ENCODE measurements at places on chromosomes 12 and 14.
A peak's percentile ranks its signal among the peaks of the same experiment; 100 is the strongest.

DNA sequence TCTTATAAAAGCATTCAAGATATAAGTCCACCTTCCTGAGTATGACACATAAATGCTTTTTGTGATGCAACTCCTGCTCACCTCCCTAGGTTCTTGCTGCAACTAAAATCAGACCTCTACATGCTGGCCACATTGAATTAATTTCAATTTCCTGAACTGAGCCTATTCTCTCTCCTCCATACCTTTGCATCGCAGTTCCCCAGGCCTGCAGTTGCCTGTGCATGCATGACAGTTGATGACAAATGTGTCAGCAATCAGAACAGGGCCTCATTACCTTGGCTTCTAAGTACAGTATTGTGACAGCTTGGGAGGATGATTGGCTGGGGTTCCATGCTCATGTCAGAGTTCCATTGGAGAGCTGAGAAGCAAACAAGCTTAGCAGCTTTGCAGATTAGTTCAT is 3.9 kb upstream of the TM7SF3 start:
- no peaks in the 10 kb centered on the region for H3K27me3 ChIP-seq
- no peak overlapping the region for H3K4me3 ChIP-seq
- H3K4me1 ChIP-seq: peaks cover 15% of the 10 kb centered on the region
- H3K27ac ChIP-seq: no peak overlapping the region

GRCh38 chr12:39490500-39491282 is 47.8 kb upstream of the KIF21A start:
- no peak overlapping the region for H3K27ac ChIP-seq
- no peak for ATAC-seq
- H3K36me3 ChIP-seq: no peaks in the 10 kb centered on the region
- no peaks in the 10 kb centered on the region for H3K27me3 ChIP-seq
- H3K4me1 ChIP-seq: no peaks in the 10 kb centered on the region
- no peak overlapping the region for H3K4me3 ChIP-seq

- H3K4me1 ChIP-seq: peaks cover 3% of the 10 kb centered on the region
- H3K27me3 ChIP-seq: peaks cover 19% of the 10 kb centered on the region
- no peak overlapping the region for H3K4me3 ChIP-seq
- no peak overlapping the region for H3K27ac ChIP-seq
- no peak for ATAC-seq
Observed at GRCh38 chr12:117202033-117202432, 11.8 kb upstream of the FBXO21 start.

DNA sequence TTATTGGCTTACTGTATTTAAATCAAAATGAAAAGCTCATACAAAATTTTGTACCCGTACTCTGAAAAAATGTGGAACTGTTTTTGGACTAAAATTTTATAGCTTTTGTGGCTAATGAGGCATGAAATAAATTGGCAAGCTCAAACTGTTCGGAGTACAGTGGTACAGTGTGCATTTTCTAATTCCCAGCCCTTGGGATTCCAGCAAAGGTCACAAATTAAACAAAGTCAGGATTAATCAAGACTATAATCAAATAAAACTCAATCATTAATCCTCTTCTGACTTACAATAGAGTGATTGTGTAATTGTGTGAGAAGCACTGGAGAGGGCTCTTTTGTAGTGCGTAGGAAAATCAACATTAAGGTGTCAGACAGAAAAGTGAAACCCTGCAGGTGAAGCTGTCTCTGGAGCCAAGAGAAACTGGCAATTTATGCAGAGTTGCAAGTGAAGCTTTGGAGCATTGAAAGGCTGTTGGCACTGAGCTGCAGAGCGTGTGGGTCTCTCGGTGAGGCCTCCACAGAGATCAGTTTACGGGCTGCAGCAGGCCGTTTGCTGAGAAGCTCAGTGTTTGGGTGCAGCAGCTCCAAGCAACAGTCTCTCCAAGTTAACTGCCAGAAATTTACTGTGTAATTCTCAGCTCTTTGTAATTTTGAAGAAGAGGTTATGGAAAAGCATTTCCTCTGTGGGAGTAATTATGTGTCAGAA is 275.9 kb downstream of the FBXL14 start:
- H3K4me1 ChIP-seq: peaks cover 4% of the 10 kb centered on the region
- H3K4me3 ChIP-seq: no peak overlapping the region
- ATAC-seq: no peak
- peaks cover 24% of the 10 kb centered on the region for H3K36me3 ChIP-seq
- H3K27ac ChIP-seq: no peak overlapping the region

DNA sequence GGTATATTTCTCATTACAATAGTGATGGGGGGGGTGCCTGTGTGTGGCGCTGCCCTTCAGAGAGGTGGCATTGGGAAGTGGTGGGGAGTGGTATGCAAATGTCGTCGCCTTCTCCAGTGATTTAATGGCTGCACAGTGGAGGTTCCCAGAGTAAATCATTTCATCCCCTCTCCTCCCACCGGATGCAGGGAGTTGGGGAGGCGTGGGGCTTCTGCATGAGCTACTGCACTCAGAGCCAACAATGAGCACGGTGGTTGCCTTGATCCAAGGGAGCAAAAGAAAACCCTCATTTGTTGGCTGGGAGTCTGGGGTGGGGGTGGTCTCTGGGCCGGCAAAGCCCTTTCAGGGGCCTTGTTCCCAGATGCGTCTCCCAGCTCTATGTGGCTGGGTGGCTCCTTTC is 124.3 kb downstream of the AACS start:
- H3K4me1 ChIP-seq: no peaks in the 10 kb centered on the region
- H3K4me3 ChIP-seq: no peak overlapping the region
- H3K27ac ChIP-seq: no peak overlapping the region
- H3K27me3 ChIP-seq: peaks cover 61% of the 10 kb centered on the region

DNA sequence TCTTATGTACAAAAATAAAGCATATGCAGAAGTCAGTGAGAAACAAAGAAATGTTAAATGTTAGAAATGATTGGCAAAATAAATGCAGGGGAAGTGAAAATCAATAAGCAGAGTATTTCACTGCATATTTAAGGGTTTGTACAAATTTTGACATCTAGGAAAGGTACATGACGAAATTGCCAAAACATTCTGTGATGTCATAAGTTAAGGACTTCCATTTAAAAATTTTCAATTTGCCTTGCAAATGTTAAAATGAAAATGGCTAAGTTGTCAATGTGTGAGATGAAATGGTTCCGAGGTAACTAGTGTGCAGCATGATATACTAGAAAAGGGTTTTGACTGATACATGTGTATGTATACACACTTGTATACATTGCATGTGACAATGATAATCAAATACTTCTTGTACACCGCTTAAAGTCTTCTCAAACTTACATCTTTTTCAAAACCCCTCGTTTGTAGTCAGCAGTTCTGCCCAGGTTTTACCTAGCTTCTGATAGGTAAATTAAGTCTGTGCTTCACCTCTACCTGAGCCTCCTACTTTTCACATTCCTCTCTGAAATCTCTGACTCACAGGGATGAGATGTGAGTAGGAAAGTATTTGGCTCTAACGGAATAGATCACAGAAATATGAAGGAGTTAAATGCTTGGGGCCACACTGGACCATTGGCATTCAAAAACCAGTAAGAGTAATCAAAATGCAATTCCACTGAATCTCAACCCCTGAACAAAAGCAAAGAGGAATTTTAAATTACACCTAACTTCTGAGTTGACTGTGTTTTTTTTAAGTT is 442.4 kb upstream of the FOXG1 start:
- H3K27me3 ChIP-seq: no peaks in the 10 kb centered on the region
- H3K4me1 ChIP-seq: no peaks in the 10 kb centered on the region
- H3K36me3 ChIP-seq: no peaks in the 10 kb centered on the region
- no peak overlapping the region for H3K27ac ChIP-seq
- no peak overlapping the region for H3K4me3 ChIP-seq
- ATAC-seq: no peak

- no peak overlapping the region for H3K4me3 ChIP-seq
- H3K4me1 ChIP-seq: no peaks in the 10 kb centered on the region
- no peaks in the 10 kb centered on the region for H3K36me3 ChIP-seq
- H3K27ac ChIP-seq: no peak overlapping the region
- ATAC-seq: no peak
Observed at GRCh38 chr12:124140944-124141486, 153.9 kb upstream of the RFLNA start.

GRCh38 chr12:118589162-118589561 is 212.8 kb downstream of the SUDS3 start:
- no peak overlapping the region for H3K27ac ChIP-seq
- H3K36me3 ChIP-seq: no peaks in the 10 kb centered on the region
- ATAC-seq: no peak
- no peaks in the 10 kb centered on the region for H3K4me1 ChIP-seq
- no peak overlapping the region for H3K4me3 ChIP-seq

- H3K4me1 ChIP-seq: no peaks in the 10 kb centered on the region
- H3K4me3 ChIP-seq: no peak within 1 kb of the TSS
- no peak within 1 kb of the TSS for H3K27ac ChIP-seq
- no peak for ATAC-seq
- H3K36me3 ChIP-seq: no peaks in the 10 kb centered on the region
Observed at GRCh38 chr12:101209319-101210302, at the start of gene SLC5A8. Gene SLC5A8, minus strand, starts transcription at chr12:101210238. Its CDS starts 390 bp downstream, at chr12:101209848.

GRCh38 chr14:104975481-104976197 is 2.5 kb downstream of the AHNAK2 start:
- no peak overlapping the region for H3K27ac ChIP-seq
- H3K4me3 ChIP-seq: peak overlapping the region; percentile 21
- peak; percentile 4 for ATAC-seq
- no peaks in the 10 kb centered on the region for H3K36me3 ChIP-seq

DNA sequence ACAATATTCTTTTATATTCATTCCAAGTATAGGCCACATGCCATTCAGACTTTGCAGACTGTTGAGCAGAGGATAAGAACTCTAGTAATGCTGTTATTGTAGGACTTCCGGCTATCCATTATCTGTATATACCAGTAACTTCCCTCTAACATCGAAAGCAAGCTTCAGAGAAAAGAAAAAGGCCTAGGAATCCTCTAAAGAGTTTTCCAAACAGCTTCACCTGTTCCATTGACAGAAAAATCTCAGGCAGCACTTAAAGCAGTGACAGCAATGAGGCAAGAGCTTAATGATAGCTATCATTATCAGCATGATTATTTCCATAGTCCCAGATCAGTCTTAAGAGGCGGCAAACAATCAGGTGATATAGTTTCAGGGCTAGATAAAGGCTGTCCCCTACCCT is 1.8 kb downstream of the CPNE8 start:
- H3K27ac ChIP-seq: peak overlapping the region; percentile 90
- H3K4me1 ChIP-seq: peaks cover 3% of the 10 kb centered on the region
- ATAC-seq: no peak
- peak overlapping the region; percentile 88 for H3K4me3 ChIP-seq

GRCh38 chr12:26471560-26471959 is 276.2 kb downstream of the SSPN start:
- H3K27ac ChIP-seq: no peak overlapping the region
- no peaks in the 10 kb centered on the region for H3K4me1 ChIP-seq
- H3K27me3 ChIP-seq: no peaks in the 10 kb centered on the region

DNA sequence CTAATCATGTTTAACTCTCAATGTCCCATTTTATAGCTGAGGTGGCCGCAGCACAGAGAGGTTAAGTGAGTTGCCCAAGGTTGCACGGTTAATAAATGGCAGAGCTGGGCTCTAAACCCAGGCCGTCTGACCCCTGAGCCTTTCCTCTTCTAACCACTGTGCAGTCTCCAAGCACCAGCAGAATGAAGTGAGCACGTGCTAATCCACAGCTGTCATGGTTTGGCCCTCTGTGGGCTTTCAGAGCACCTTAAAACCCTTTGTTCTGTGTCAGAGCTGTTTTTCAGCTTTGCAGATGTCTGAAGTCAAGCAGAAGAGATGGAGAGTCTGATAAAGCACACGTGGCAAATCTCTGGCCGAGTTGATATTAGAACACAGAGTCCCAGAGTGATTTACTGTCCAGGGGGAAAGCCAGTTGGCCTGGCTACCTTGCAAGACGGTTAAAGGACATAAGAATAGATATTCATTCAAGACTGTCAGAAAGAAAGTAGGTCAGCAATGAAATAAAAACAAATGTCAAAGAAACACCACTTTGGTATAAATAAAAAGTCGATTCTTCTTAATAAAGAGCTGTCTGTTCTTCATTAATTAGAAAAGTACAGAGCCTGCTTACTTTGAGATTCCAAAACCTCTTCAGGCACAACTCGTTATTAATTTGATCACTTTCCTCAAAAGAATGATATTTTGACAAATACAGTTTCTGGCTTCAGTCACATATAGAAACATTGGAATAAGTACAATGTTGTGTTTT is 107.3 kb downstream of the CRADD start:
- peak overlapping the region; percentile 94 for H3K27ac ChIP-seq
- H3K4me3 ChIP-seq: peak overlapping the region; percentile 73
- peak; percentile 39 for ATAC-seq
- peaks cover 67% of the 10 kb centered on the region for H3K36me3 ChIP-seq
- peaks cover 40% of the 10 kb centered on the region for H3K4me1 ChIP-seq

DNA sequence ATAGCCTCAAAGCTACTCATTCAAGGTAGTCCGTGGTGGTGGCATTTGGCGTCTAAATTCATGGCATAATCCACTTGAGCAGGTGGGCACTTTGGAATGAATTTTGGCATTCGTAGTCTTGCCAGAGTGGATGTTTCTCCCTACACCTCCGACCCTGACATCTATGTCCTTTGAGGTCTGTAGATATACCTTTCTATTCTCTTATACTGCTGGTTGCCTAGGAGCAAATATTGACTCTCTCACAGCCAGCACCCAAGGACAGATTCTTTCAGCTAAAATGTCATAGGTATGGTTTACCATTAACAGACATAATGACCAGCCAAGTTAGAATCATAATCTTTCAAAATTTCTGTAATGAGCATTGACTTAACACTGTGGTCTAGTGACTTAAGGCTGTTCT is 47.4 kb upstream of the FLRT2 start:
- H3K27ac ChIP-seq: no peak overlapping the region
- no peaks in the 10 kb centered on the region for H3K4me1 ChIP-seq
- H3K4me3 ChIP-seq: no peak overlapping the region

- H3K27me3 ChIP-seq: no peaks in the 10 kb centered on the region
- no peak for ATAC-seq
- H3K27ac ChIP-seq: no peak overlapping the region
- H3K4me1 ChIP-seq: peaks cover 37% of the 10 kb centered on the region
- H3K36me3 ChIP-seq: no peaks in the 10 kb centered on the region
- no peak overlapping the region for H3K4me3 ChIP-seq
Observed at GRCh38 chr14:52348776-52349175, 34.7 kb downstream of the PTGER2 start.

DNA sequence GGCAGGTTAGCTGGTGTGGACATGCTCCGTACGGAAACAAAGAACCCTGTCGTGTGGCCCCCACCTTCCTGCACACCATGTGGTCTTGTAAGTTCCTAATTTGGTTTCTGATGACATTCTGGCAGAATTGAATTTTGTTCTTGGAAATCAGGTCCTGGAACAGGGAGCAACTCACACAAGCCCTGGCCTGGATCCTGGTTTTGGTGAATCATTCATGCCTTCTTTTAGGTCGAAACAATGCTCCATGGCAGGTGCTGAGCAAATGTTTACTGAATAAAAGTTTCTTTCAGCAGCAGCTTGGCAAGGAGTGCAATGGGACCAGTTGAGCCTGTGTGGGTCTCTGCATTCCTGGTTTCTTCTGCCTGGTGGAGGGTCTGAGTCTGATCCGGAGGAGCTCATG is 978.4 kb downstream of the BCL11B start:
- H3K36me3 ChIP-seq: no peaks in the 10 kb centered on the region
- no peak overlapping the region for H3K27ac ChIP-seq
- no peak for ATAC-seq
- no peaks in the 10 kb centered on the region for H3K27me3 ChIP-seq
- H3K4me1 ChIP-seq: peaks cover 8% of the 10 kb centered on the region

- H3K27me3 ChIP-seq: peaks cover 3% of the 10 kb centered on the region
- no peak overlapping the region for H3K4me3 ChIP-seq
- no peak overlapping the region for H3K27ac ChIP-seq
- no peak for ATAC-seq
- H3K36me3 ChIP-seq: no peaks in the 10 kb centered on the region
Observed at GRCh38 chr12:94534774-94535509, 75.3 kb upstream of the CEP83 start.

- no peaks in the 10 kb centered on the region for H3K36me3 ChIP-seq
- no peak overlapping the region for H3K27ac ChIP-seq
Observed at GRCh38 chr12:32887058-32887457, 9.5 kb downstream of the PKP2 start.

- H3K36me3 ChIP-seq: peaks cover 5% of the 10 kb centered on the region
- no peak overlapping the region for H3K27ac ChIP-seq
- H3K27me3 ChIP-seq: peaks cover 8% of the 10 kb centered on the region
- no peak for ATAC-seq
Observed at GRCh38 chr12:76276499-76277151, 71.6 kb downstream of the BBS10 start.
